ENCODE measurements at places on chromosomes 2 and 18.

- no peak for DNase-seq
These were observed 74.6 kb downstream of the RPRM start for GRCh38 chr2:153403940-153404339.

DNA sequence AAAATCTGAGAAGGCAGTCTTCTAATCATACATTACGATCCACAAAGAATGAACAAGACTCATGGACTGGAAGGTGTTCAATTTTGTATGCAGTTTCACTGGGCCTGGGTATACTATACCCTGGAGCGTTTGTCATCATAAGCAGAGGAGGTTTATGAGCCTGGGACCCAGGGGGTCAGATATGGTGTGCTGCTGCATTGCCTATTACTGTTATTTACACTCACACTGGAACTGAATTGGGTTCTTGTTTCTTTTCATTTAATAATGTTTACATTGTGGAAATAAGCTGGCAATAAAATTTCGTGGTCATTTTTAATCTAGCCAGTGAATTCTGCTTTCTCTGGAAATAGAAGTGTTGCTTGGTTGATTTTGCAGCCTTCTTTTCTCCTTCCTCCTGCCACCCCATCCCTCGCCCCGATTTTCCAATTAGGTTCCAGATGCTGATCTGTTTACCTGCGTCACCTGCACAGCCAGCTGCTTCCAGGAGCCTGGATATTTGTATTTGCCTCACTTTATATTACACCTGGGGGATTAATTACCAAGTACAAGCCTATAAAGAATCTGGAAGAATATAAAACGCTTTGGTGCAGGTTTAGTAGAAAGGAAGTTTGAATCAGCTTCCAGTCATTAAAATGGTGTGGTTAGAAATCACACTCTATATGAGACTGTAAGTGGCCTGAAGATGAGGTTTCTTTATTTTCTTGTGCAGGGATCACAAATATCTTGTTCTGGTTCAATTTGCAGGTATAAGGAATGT, 234.4 kb downstream of the SOCS6 start:
- no peak for DNase-seq

DNA sequence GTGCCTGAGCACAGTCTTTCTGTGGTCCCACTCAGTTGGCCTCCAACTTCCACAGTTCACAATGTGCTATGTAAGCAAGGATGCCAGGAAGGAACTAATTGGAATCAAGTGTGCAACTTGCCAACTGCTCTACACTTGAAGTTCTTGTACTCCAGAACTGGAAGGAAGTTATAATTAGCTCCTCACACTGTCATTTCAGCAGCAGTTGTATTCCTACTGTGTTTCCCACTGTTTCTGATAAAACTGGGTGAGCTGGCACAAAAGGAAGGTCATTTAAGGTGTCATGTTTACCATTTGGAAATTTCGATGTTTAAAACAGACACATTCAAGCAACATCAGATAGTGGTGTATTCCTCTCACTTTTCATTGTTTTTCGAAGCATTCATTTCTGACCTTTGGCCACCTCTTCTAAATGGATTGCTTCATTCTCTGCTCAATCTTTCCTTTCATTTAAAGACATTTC, 84.2 kb downstream of the ANTXR1 start:
- no peak for DNase-seq

- DNase-seq, result no peak
These were observed 359.3 kb downstream of the KIAA1328 start for GRCh38 chr18:37188016-37188791.

- DNase-seq, result no peak
These were observed 32.3 kb downstream of the LYPD6B start for GRCh38 chr2:149070681-149071320.

- no peak for DNase-seq
These were observed 104.5 kb upstream of the CDH2 start for GRCh38 chr18:28281400-28281799.

DNA sequence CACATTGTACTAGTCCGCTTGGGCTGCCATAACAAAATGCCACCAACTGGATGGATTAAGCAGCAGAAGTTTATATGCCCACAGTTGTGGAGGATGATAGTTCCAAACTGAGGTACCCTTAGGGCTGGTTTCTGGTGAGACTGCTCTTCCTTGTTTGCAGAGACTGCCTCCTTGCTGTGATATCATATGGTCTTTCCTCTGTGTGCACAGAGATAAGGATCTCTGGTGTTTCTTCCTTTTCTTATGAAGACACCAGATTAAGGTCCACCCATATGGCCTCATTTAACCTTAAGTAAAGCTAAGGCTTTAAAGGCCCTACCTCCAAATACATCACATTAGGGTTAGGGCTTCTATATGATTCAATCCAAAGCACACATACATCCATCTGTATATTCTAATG, 738.2 kb upstream of the GCFC2 start:
- DNase-seq, result no peak

GRCh38 chr2:67561457-67561965, 164.4 kb downstream of the ETAA1 start:
- DNase-seq, result no peak

DNA sequence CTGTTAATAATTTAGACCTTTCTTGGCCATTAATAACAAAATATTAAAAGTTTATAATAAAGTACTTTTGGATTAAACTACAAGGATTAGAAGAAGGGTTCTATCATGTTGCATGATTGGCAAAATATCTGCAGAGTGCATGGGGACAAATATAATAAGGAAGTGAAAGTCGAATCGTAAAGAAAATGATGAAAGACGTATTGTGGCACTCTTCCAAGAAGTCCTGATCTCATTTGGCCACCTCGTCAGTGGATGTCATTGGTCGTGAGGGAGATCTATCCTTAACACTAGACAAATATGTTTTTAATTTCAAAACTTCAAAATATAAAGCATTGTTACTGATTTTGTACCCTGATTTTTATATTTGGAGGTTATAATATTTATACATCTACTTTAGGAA, 197.7 kb upstream of the STON1 start:
- no peak for DNase-seq

GRCh38 chr2:119257198-119257597, 33.6 kb downstream of the STEAP3 start:
- no peak for DNase-seq
